ENCODE measurements at places on chromosomes 13 and 19.

DNA sequence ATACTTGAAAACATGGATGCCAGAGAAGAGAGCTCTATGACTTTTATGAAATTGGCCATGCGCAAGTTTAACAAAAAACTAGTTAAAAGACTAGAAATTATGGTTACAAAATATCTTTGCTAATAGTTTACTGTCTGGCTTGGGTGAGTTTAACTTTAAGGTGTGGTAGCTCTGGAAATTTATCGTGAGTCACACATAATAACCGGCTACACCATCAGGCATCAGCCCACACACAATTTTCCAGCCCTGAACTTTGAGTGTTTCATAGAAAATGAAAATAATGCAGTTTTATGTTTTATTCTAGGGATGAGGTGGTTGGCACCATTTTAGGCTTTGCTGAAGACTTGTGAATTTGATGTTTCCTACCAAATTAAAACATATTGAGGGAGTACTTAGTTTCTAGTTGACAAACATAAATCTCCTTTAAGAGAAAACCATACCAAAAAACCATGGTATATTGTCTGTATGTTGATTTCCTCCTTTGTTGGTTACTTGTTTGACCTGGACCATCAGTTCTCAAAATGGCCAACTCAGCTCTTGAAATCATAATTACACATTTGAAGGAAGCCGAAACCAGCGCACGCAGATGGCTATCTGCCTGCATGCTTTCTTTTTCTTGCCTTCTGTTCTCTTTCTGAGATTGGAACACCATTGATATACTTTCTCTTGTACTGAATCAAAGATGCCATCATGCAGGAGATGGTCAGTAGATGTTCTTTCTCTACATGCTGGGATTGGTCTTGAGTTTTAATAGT lies 125.1 kb downstream of the AKAP11 start:
- no peak for DNase-seq

- no peak for DNase-seq
Measured at GRCh38 chr19:44816301-44816700, 7.4 kb downstream of the BCAM start.

GRCh38 chr13:51726446-51727193 lies 77.3 kb downstream of the DHRS12 start:
- no peak for DNase-seq

GRCh38 chr13:95676105-95676761 lies 706 bp upstream of the DNAJC3 start:
- DNase-seq = no peak

GRCh38 chr13:111066544-111066943 lies 48.6 kb upstream of the ARHGEF7 start:
- DNase-seq = no peak

DNA sequence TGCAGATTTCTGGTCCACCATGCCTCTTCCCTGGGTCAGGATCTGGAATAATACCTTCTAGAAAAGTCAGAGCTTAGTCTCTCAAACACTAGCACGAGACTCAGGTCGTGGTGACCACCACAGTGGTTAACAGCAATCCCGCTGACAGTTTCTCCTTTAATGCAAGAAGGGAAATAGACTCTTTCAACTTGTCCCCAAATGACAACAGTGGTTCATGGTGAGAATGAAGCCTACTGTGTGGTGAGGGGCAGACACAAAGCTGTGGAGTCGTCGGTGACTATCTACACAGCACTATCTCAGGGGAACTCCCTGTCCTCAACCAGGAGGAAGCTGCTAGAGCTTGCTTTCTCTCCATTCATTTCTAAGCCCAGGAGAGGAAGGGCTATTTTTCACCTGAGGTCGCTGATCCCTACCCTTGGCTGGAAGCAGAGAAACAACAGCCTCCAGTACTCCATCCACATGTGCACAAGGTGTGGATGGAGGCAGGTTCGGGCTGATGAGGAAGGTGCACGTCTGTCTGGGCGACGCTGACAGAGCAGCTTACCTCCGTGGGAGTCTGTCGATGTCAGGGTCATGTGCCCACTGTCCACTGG lies 72.4 kb downstream of the STK24 start:
- DNase-seq = no peak
